GOT3 (cell line): ENCODE measurements at places on chromosomes 6 and 20.
A peak's percentile ranks its signal among the peaks of the same experiment; 100 is the strongest.

- no peak for DNase-seq
Measured at GRCh38 chr6:3282476-3283236, 23.9 kb downstream of the PSMG4 start.

GRCh38 chr6:151205721-151206600 lies 33.8 kb upstream of the AKAP12 start:
- no peak for DNase-seq

DNA sequence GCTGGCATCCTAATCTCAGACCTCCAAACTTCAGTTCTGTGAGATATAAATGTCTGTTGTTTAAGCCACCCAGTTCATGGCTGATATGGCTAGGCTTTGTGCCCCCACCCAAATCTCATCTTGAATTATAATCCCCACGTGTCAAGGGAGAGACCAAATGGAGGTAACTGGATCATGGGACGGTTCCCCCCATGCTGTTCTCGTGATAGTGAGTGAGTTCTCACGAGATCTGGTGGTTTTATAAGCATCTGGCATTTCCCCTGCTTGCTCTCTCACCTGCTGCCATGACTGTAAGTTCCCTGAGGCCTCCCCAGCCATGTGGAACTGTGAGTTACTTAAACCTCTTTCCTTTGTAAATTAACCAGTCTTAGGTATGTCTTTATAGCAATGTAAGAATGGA lies 56.7 kb downstream of the KIAA0319 start:
- no peak for DNase-seq

GRCh38 chr20:36836591-36837269 lies 39.2 kb upstream of the TLDC2 start:
- no peak for DNase-seq

DNA sequence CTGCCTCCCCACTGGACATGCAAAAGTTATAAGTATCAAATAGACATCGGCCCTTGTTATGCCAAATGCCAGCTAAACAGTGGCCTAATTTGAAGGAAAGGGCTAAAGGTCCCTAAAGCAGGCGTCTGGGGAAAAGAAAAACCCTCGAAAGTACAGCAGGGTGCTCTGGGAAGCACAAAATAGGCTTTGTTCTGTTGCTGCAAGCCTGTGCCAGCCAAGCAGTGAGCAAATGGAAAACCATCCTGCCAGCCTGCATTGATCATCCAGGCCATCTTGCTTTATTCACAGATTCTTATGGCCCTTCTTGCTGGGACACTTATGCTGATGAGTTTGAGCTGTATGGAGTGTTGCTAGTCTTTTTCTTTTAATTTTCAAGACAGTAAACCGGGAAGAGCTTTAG lies 62.2 kb upstream of the PLEKHG1 start:
- DNase-seq: no peak

DNA sequence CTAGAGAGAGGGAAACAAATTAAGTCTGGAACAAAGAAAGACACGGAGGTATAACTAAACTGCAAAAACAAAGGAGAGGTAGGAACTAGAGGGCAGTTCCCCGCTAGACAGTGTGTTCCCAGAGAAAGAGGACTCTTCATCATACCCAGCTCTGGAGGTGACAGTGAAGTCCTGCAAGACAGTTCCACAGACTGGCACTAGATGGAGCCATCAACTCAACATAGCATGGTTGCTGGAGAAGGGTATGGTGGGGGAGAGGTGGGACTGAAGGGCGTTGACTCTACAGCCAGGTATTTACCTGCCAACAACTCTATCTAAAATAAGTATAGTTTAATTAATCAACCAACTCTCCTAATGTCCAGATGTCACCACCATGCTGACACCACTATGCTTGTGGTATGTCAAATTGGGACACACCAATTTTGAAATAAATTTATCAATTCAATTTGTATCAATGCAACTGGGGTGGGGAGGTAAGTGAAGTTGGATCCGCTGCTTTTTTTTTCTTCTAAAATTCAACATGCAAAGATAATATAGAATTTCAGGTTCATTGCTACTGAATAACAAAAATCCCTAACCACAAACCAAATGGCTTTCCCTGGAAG lies 9.7 kb downstream of the BACH2 start:
- DNase-seq: no peak

GRCh38 chr6:149445095-149445466 lies 39.7 kb downstream of the ZC3H12D start:
- no peak for DNase-seq

- no peak for DNase-seq
Measured at GRCh38 chr6:66935612-66936011, 1228.6 kb upstream of the EYS start.

GRCh38 chr6:89503641-89504040 lies 70.7 kb downstream of the ANKRD6 start:
- no peak for DNase-seq

- no peak for DNase-seq
Measured at GRCh38 chr20:9214685-9215084, 145.8 kb downstream of the PLCB4 start.

- no peak for DNase-seq
Measured at GRCh38 chr6:31559606-31559957, 12.2 kb downstream of the NFKBIL1 start.

DNA sequence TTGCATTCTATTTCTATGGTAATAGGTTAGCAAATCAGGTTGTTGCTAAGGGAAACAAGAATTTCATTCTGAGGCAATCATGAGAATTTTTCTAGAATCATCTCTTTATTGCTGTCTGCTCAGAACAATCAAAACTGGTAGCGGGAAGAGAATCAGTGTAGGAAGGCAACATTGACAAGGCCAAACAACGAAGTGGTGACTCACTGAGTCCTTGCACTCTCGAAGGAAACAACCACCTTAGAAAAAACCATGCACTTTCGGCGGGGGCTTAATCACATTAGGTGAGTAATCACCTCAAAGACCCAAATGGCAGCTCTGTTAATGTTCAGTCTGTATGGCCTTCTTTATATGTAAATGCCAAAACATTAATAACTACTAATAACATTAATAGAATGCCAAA lies 78.8 kb upstream of the MAP7 start:
- no peak for DNase-seq

- DNase-seq: no peak
Measured at GRCh38 chr6:113539202-113539601, 317.9 kb upstream of the MARCKS start.

GRCh38 chr6:81552644-81553043 lies 199.8 kb downstream of the TENT5A start:
- no peak for DNase-seq

- no peak for DNase-seq
Measured at GRCh38 chr20:19937218-19937617, 79.9 kb upstream of the NAA20 start.

DNA sequence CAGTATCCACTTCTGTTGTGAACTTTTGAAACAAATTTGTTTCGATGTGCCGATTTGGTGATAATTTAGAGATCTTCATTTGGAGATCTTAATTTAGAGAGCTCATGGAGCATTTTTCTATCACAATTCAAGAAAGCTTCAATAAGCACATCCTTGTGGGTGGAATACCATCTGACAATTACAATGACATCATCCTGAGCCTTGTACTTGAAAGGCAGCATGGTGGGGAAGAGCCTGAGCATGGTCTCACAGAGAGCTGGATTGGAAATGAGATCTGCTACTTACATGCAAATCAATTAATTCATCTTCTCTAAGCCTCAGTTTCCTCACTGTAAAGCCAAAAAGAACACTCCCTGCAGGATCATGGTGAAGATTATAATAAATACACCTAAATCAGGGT lies 75.9 kb downstream of the FRK start:
- DNase-seq: no peak

- no peak for DNase-seq
Measured at GRCh38 chr20:10596710-10597121, 77.1 kb downstream of the JAG1 start.

DNA sequence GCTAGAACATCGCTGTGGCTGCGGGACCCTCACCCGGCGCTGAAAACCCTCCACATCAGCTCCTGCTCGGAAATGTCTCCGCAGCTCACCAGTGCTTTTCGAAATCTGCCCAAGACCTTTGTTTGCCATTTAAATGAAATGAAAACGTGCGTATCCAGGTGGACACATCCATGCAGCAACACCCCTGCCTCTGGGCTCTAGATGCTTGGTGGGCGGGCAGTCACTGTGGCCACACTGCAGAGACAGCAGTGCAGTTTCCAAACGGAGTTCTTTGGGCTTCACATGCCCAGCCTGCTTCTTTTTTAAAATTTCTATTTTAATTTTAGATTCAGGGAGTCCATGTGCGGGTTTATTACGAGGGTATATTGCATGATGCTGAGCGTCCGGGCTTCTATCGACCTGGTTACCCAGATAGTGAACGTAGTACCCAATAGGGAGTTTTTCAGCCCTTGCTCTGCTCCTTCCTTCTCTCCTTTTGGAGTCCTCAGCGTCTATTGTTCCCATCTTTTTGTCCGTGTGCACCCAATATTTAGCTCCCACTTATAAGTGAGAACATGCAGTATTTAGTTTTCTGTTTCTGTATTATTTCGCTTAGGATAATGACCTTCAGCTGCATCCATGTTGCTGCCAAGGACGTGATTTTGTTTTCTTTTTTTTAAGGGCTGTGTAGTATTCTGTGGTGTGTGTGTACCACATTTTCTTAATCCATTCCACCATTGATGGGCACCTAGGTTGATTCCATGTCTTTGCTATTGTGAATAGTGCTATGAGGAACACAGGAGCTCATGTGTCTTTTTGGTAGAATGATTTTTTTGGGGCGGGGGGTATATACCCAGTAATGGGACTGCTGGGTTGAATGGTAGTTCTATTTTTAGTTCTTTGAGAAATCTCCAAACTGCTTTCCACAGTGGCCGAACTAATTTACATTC lies 4.8 kb upstream of the TUBB2B start:
- DNase-seq: no peak

- DNase-seq: no peak
Measured at GRCh38 chr6:15960740-15961634, 167.9 kb upstream of the MYLIP start.

DNA sequence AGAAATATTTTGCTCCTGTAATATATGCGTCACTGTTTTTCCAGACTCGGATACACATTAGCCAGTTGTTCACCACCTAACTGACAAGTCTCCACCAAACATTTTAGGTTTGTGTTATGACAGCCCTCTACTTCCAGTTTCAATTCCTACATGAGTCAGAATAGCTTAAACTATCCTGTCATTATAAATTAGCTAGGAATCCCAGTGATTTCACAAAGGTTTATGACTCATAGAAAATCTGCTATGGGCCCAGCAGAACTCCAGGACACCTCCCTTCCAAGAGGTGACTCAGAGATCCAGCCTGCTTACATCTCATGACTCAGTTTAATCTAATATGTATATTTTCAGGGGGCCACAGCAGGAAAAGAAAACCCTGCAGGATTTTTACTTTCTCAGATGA lies 17.4 kb upstream of the PLCB4 start:
- peak; percentile 37 for DNase-seq

DNA sequence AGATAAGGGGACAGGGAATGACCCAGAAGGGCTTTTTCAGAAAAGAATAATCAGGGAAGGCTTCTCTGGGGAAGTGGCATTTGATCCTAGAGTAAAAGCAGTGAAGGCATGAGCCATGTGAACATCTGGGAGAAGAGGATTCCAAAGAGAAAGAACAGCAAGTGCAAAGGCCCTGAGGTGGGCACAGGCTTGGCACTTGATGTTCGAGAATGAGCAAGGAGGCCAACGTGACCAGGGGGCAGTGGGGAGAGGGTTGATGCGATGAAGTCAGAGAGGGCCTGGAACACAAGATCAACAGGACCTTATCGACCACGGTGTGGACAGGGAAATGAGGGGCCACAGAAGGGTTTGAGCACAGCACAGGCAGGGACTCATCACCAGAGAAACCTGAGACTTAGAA lies 5.8 kb downstream of the GRM4 start:
- no peak for DNase-seq

DNA sequence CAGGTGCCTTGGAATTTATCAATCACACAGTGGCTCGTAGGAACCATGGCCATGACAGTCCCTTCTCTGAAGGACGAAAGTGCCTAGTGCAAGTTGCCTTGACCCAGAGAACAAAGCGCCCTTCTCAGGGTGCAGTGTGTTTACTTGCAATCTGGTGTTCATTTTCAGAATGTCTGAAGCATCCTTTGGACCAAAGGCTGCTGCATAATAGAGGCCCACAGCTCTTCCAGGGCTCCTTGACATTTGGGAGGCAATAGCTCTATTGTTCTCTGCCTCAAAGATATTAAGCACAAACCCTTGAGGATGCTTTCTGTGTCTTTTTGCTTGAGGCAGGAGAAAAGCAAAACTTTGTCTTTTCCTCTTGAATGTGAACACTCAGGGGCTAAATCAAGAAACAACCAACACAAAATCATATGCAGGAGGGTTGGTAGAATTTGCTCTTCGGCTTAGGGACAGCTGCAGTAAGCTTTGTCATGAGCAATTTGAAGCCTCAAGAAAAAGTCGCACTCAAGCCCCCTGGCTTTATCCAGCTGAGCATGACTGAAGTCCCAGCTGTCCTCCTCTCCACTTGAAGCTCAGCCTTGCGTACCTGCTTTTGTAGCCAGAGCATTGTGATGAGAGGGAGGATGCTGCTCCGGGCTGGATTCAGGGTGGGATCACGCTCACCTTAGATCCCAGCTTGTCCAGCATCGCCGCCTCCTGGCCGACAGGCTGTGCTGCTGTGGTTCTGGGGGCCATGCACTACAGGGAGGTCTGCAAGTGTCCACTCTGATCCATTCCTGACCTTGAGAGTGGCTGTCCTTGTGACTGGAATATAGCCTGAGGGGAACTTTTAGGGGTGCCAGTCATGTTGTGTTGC lies 495.4 kb downstream of the CDH26 start:
- no peak for DNase-seq

GRCh38 chr6:147046141-147046877 lies 157.9 kb upstream of the STXBP5 start:
- no peak for DNase-seq

- DNase-seq: no peak
Measured at GRCh38 chr6:19472850-19473249, 364.3 kb upstream of the ID4 start.

- no peak for DNase-seq
Measured at GRCh38 chr6:43290339-43290904, 7.6 kb upstream of the SLC22A7 start.

- no peak for DNase-seq
Measured at GRCh38 chr6:139887275-139887674, 512.8 kb upstream of the CITED2 start.

DNA sequence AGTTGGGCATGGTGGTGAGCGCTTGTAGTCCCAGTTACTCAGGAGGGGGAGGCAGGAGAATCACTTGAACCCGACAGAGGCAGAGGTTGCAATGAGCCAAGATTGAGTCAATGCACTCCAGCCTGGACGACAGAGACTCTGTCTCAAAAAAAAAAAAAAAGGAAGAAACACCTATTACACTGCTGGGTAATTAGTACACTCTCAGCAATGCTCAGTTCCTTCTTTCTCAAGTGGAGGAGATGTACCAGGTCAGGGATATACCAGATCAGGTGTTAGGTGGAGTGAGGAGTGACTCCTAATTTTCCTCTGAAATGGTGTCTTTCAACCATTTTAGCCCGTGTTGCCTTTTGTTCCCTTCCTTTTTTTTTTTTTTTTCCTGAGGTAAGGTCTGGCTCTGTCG lies 30.0 kb upstream of the UBR2 start:
- DNase-seq: no peak

- no peak for DNase-seq
Measured at GRCh38 chr20:32762754-32763201, 593 bp downstream of the DNMT3B start.

- DNase-seq: no peak
Measured at GRCh38 chr6:121321282-121321681, 13.0 kb downstream of the TBC1D32 start.

- DNase-seq: no peak
Measured at GRCh38 chr20:63733579-63734081, 2.8 kb upstream of the LIME1 start.
